ENCODE measurements at places on chromosomes 16 and 17.

DNA sequence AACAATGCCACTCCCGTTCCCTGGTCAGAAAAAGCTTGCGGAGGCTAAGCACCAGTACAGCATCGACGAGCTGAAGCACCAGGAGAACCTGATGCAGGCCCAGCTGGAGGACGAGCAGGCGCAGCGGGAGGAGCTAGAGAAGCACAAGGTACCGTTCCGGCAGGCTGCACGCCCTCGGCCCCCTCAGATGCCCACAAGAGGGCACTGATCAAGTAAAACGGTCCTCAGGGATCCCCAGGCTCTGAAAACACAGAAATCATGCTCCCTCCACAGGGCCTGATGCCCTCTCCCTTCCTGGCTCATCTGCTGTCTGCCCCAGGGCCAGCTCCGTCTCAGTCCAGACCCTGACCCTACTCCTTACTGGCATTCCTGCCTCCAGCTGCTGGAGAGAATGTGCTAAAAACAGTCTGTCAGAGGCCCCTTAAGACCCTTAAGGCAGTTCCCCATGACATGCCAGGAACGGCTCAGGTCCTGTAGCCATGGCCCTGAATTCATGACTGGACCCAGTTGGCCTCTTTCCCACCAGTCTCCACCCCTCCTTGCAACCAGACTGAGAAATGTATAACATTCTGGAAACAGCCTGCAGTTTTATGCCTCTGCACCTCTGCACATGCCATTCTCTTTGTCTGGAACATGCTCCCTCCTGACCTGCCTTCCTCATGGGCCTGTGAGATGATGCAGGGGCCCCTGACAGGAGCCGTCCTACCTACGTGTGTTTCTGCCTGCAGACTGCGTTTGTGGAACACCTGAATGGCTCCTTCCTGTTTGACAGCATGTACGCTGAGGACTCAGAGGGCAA is 21.8 kb downstream of the DRC3 start:
- no peak for DNase-seq

- DNase-seq: no peak
These were observed 251.0 kb upstream of the TNRC6C start for GRCh38 chr17:77707546-77707945.

GRCh38 chr17:56902348-56902747 is 11.5 kb downstream of the TRIM25 start:
- DNase-seq: no peak

GRCh38 chr16:54817432-54817831 is 113.2 kb upstream of the IRX5 start:
- no peak for DNase-seq

- no peak for DNase-seq
These were observed 14.1 kb downstream of the NQO1 start for GRCh38 chr16:69712277-69712676.
